ENCODE measurements at places on chromosomes 5 and 9.
A peak's percentile ranks its signal among the peaks of the same experiment; 100 is the strongest.

DNA sequence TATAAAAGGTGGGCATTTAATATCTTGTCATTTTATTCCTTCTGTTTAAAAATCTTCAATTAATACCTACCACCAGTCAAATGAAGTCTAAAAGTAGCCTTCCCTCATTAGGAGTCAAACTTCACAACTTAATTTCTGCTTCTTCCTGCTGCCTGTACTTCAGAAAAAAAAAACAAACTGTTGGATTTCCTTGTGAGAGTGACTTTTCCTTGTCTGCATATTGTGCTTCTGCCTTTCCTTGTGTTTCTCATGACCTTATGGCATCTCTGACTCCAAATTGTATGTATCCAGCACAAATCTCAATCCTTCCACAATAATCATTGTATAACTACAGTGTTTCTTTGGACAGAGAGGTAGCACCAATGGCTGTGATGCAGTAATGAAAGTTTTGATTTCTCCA is 32.1 kb downstream of the GRAMD2B start:
- DNase-seq: no peak

- DNase-seq: peak; percentile 5
Measured at GRCh38 chr9:974996-975739, 1.3 kb upstream of the DMRT3 start.

- no peak for DNase-seq
Measured at GRCh38 chr9:88399966-88400365, 11.7 kb downstream of the SPIN1 start.

GRCh38 chr5:158499892-158500418 is 599.8 kb downstream of the EBF1 start:
- no peak for DNase-seq

DNA sequence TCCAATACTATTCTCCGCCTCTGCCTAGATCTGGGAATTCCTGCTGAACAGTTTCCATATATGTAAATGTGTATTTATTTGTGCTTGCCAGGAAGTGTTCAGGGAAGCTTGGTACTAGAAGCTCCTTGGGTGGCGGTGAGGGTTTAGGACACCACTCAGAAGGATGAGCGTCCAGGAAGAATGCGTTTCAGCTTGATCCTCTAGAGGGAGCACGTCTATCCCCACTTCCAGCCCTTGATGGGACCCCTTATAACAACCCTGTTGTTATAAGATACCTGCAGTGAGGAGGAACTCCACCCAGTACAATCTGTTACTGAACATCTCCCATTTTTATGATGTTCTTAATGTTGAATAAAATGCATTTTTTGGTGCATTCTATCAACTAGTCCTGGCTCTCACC is 88.9 kb downstream of the CYFIP2 start:
- no peak for DNase-seq

GRCh38 chr9:37801287-37801850 is 772 bp downstream of the DCAF10 start:
- DNase-seq: no peak

GRCh38 chr5:142246-142810 is 49.0 kb upstream of the LRRC14B start:
- no peak for DNase-seq

DNA sequence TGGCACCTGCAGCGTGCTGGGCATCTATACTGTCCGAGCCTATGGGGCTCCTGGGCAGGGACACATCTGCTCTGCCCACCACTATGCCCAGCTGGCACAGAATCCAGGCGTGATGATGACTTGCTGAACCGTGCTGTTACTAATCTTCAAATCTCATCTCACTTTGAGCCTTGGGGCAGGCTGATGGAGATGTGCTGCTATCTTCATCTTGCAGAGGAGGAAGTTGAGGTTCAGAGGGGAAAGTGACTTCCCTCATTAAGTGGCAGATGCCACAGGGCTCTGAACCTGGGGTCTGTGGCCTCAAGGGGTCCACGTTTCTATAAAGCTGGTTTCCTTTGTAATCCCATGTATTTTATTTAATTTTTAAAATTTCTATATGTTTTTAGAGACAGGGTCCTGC is 4.7 kb downstream of the SLC2A6 start:
- DNase-seq: no peak

- no peak for DNase-seq
Measured at GRCh38 chr5:118378959-118379358, 609.4 kb downstream of the DTWD2 start.

- no peak for DNase-seq
Measured at GRCh38 chr5:83921666-83922193, 201.1 kb upstream of the HAPLN1 start.

DNA sequence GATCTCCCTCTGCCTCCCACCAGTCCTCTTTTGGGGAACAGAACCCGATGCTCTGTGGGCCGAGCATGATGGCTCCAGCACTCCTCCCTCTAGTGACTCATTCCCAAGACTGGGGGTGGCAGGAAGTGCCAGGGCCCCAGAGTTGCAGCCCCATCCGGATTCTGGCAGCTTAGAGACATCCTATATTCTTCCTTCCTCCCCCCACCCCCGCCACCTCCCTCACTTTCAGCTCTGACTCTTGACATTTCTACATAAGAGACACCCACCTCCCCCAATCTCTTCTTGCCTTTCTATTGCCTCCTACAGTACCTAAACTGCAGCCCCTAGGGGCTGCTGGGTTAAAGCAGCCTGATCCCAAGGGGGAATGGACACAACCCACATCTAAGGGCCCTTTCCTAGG is 47.1 kb upstream of the MATR3 start:
- peak; percentile 14 for DNase-seq

DNA sequence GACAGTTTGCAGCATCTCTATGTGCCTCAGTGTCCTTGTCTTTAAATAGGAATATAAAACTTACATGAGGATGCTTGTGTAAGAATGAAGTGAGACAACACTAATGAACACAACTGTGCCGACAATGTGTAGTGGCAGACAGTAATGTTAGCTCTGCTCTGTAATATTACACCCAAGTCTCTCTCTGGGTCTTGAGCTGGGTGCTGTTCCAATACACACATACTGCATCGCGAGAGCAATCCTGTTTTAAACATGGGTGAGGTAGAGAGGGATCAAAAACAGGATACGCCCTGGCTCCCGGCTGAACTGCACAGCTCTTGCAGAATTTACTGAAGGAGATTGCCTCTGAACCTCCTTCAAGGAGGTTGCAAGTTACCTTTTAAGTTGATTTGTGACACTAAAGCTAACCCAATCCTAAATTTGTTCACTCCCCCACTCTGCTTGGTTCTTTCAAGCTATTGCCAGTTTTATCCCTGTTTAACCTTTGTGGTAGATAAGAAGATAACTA is 155.2 kb upstream of the ISL1 start:
- no peak for DNase-seq

GRCh38 chr9:123445116-123445515 is 89.1 kb downstream of the CRB2 start:
- no peak for DNase-seq

GRCh38 chr9:81037889-81038288 is 651.5 kb downstream of the TLE1 start:
- DNase-seq: no peak

DNA sequence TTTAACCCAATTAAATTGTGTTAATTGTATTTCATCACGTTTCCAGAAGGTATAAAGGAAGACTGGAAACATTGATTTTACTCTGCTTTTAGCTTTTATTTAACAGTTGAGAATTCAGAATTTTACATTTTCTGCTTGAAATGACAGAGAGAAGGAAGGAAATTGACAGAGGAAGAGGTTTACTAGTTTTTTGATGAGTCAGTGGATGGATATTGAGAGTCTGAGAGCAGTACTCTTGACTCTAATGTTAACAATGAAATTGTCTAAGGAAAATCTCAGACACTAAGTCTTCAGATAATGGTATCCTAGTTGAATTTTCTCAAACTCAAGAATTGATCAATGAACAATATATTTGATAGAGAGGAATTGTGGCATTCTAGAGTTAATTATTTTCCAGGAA is 60.6 kb downstream of the IPO11 start:
- DNase-seq: no peak

- DNase-seq: peak; percentile 45
Measured at GRCh38 chr5:77155179-77155785, 55.2 kb upstream of the PDE8B start.

DNA sequence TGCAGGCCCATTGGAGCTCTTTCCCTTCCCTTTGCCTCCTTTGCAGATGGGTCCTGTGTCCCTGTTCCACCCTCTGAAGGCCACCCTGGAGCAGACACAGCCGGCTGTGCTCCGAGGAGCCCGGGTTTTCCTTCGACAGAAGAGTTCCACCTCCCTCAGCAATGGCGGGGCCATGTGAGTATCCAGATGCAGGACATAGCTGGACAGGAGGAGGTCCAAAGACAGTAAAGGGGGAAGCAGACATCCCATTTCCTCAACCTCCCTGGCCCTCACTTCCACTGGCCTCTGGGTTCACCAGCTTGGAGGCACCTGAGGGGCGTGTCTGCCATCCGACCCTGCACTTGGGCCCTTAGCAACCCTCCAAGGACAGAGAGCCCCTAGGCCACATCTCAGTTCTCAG is 237.9 kb downstream of the CACNA1B start:
- no peak for DNase-seq

GRCh38 chr5:41815261-41815660 is 55.0 kb downstream of the OXCT1 start:
- no peak for DNase-seq
